ENCODE measurements at places on chromosomes 3 and 15.

GRCh38 chr3:134609821-134610431 is 40.9 kb downstream of the KY start:
- DNase-seq, result no peak

DNA sequence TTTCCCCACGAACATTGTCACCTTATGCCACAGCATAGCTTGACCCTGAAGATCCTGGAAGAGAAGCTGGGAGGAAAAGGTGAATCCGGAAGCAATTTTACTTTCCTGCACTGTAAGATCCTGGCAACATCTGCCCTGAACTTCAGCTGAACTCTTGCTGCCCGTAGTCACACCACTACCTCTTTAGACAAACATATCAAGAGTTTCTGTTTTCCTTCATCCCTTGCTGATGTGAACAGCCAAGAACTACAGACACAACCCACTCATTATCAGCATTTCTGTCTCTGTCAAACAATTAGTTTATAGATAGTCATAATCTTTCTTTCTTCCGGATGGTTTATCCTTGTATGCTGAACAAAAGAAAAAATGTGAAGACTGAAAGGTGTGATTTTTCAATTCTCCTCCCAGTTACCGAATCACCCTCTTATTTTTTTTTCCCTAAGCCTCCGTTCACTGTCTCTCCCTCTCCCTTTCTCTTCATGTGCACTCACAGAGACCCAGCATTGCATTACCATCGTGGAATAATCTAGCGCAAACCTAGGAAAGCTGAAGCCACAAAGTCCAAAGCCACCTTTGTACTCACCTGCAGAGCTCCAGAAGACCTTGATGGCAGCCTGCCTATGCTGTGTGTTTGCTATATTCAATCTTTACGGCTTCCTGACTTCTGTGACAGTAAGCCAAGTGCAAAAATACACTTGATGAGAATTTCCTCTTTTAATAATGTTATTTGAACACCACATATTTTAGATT is 229.2 kb downstream of the CDIN1 start:
- DNase-seq, result no peak

GRCh38 chr3:32662647-32663046 is 22.3 kb upstream of the CNOT10 start:
- DNase-seq, result no peak

DNA sequence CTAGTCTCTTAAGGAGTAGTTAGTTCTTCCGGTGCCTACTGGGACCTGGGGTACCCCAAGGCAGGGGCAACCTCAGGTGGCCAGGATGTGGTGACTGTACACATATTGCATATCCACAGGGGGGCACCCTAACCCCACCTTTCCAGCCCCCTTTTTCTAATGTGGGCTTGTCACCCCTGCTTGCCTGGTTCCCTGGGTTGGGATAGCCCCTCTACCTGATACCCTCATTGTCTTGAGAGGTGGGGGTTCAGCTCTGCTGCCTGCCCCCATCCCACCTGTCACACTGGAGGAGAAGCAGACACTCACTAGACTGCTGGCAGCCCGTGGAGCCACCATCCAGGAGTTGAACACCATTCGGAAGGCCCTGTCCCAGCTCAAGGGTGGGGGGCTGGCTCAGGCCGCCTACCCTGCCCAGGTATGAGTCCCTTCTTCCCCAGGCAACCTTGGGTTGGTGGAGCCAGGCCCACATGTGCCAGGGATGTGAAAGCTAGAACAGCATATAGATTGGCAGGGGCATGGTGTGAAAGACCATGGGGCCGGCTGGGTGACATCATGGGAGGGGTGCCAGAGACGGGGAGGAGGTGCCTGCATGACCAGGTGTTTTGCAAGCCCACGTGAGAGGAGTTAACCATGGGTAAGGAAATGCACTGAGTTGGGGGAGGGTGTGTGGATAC is 4.0 kb downstream of the GLYCTK start:
- DNase-seq, result peak; percentile 27

- DNase-seq, result no peak
These were observed 292.8 kb downstream of the TBL1XR1 start for GRCh38 chr3:176904506-176904905.

DNA sequence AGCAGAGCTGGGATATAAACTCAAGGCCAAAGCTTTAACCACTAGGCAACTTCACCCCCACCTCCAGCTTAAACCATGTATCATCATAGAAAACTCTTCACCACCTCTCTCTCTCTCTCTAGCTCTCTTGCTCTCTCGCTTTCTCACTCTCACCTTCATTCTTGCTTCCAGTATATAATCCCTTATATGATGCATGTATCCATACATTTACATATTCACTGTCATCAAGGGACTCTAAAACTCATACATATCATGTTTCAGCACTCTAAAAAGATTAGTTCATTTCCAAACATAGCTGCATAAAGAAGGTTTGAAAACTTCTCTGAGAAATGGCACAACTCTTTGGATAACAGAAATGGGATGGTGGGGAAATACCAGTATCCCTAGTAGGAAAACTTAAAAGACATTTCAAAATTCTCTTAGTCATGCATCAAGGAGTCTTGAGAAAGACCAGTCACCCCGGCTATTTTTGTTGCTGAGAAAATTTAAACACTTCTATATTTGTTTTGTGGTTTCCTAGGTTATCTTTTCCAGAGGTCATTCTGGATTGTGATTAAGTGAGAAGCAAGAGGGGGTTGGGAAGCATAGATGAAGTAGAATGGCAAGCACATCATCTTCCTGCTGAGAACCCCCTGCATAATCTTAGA is 447.8 kb upstream of the THBS1 start:
- DNase-seq, result no peak
